ENCODE measurements at places on chromosomes 5 and 9.

DNA sequence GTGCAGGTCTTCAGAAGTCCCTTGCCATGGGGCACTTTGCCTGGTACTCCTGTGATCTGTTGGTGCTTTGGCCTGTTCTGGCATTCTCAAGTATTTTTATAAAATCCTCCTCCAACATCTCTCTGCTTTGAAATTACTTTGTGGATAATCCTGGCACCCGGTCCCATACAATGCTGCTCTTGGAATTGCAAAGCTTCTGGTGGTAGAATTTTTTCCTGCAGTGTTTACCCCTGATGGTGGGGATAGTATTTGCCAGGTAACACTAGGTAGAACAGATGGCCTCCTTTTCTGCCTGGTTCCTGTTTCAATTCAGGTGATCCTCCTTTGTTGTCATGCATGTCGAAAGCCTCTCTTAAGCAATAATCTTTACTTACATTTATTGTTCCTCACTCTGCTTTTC is 109.8 kb upstream of the ATP10B start:
- no peak for DNase-seq

GRCh38 chr9:35406183-35406959 is 83.5 kb upstream of the RUSC2 start:
- no peak for DNase-seq

GRCh38 chr5:50595199-50595598 is 71.2 kb upstream of the PARP8 start:
- DNase-seq: no peak

DNA sequence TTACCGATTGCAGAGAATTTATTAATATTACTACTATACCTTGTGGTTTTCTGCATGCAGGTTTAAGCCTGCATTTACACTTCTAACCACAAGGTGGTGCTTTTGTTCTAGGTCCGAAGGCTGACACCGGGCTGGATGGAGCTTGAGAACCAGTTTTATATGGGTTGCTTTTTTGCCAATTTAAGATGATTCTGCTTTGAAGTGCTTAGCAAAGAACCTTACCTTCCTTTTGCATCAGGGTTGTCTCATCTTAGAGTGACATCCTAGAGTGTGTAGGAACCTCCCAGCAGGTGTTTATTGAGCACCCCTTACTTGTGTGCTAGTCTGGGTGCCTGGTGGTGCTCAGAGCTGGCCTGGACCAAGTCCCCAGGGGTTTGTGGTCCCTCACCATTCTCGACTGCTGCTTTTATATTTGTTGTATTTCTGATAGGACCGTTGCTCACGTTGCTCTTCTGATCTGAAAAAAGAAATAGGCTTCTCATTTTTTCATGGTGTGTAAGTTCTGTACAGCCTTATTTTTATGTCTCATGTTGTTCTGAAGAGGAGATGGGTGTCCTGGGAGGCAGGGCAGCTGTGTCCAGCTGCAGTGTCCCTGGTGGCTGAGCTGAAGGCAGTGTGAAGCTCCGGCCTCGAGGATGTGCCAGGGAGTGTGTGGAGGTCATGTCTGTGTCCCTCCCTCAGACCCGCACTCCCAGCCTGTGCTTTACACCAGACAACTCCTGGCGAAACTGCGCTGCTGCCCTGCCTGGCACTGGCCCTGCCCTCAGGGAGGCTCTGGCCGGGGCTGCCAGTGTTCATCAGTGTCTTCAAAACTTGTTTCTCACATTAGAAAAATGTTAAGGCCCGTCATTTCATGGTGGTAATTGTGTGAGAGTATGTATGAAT is 54.3 kb downstream of the EHMT1 start:
- DNase-seq: peak; percentile 54

DNA sequence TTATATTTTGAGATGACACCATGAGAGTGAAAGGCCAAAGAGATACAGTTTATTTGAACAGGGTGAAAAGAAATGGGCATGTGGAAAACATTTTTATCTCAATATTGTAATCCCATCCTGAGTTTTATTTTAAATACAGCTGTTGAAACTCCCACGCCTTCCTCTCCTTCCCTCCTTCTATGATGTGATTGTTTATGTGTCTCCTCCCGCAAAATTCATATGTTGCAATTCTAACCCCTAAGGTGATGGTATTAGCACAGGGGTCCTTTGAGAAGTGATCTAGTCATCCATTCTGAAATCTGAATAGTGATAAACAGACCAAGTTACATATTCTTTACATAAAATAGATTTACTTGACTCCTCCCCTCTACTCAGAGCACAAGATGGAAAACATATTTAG is 1275.4 kb upstream of the C9orf72 start:
- no peak for DNase-seq

GRCh38 chr9:97975376-97975775 is 7.8 kb upstream of the ANP32B start:
- DNase-seq: no peak

DNA sequence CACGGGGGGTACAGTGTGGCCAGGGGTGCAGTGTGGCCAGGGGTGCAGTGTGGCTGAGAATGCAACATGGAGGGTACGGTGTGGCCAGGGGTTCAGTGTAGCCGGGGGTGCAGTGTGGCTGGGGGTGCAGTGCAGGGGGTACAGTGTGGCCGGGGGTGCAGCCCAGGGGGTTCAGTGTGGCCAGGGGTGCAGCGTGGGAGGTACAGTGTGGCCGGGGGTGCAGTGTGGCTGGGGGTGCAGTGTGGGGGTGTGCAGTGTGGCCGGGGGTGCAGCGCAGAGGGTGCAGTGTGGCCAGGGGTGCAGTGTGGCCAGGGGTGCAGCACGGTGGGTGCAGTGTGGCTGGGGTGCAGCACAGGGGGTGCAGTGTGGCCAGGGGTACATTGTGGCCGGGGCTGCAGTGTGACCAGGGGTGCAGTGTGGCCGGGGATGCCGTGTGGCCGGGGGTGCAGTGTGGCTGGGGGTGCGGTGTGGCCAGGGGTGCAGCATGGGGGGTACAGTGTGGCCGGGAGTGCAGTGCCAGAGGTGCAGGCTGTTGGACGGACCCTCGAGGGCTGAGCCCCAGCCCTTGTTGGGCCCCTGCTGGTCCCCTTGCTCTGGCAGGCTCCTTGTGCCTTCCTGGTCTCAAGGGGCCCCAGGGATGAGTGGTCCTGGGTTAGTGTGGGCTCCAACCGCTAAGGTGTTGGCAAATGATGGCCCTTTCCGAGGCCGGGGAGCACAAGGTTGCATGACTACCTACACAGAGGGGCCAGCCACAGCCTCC is 17.9 kb downstream of the TPPP start:
- DNase-seq: no peak

DNA sequence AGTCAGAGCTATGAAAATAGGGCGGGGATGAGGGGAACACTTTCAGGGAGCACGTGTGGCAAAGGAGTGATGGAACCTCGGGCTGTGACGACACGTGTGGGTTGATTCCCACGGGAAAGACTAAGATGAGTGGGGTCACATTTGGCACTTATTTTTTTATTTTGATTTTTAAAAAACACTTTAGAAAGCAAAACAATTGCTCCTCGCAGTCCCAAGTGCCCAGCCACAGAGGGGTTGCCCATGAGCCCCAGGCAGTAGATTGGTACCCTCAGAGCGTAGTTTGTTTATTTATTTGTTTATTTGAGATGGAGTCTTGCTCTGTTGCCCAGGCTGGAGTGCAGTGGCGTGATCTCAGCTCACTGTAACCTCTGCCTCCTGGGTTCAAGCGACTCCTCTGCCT is 69.7 kb downstream of the WNK2 start:
- DNase-seq: no peak

DNA sequence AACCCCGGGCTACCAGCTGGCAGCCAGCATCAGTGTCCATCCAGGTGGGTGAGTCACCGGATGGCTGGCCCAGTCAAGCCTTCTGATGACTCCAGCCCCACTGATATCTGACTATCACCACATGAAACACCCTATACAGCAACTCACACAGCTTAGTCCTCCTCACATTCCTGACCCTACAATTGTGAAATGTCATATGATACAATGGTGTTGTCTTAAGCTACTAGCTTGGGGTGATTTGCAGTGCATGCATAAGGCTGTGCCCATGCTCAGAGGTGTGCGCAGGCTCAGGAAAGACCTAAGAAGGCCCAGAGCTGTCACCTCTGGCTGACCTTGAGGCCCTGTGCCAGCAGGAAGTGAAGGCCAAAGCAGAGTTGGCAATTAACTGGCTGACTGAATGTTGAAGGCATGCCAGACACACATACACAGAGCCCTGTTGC is 21.5 kb upstream of the SEMA4D start:
- no peak for DNase-seq

DNA sequence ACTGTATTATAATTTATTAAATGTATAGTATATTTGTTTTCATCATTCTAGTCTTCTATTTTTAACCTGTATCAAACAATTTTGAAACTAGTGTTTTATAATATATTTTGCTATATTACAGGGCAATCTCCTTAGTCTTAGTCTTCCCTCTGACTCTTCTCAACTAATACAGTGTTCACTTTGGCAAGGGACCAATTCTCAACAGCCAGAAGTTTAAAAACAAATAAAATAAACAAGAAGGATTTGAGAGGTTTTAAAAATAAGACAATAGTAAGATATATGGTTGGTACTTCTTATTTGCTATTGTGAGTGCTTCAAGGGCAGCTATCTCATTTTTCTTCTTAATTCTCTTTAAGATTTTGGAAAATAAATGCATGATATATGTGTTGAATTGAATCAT is 167.2 kb downstream of the RAB3C start:
- DNase-seq: no peak

DNA sequence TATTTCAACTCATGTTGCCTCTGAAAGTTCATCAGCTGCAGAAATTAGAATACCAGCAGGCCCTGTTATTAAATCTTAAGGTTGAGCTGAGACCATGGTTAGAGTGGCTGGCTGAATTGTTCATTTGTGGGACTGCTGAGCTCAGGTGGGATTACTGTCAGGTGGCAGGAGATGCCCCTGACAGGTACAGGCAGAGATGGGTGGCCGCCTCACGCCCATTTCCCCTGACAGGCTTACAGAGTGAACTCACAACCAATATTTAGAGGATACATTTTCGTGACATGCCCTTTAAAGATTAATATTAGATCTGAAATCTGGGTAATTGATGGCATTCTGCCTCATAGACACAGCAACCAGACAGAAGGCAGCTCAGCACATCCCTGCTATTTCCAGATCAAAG is 136.0 kb downstream of the MVB12B start:
- DNase-seq: no peak

- DNase-seq: no peak
These were observed 607 bp downstream of the BARX1 start for GRCh38 chr9:93954434-93955061.

- peak; percentile 57 for DNase-seq
These were observed 33.4 kb downstream of the SYK start for GRCh38 chr9:90834828-90835595.

- DNase-seq: no peak
These were observed 9.9 kb upstream of the NINJ1 start for GRCh38 chr9:93143830-93144530.

DNA sequence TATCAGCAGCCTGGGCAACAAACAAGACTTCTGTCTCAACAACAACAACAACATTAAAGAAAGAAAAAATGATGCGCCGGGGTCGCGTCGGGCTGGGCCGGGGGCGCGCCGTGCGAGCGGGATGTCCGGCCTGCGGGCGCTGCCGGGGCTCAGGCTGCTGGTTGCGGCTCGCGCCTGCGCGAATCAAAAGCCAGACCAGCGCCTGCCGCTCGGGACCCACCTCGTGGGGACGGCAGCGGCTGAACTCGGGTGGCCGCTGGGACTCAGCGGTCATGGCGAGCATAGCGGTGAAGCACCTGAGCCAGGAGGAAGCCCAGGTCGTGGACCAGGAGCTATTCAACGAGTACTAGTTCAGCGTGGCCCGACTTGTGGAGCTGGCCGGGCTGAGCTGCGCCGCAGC is 11.9 kb upstream of the NHP2 start:
- no peak for DNase-seq

DNA sequence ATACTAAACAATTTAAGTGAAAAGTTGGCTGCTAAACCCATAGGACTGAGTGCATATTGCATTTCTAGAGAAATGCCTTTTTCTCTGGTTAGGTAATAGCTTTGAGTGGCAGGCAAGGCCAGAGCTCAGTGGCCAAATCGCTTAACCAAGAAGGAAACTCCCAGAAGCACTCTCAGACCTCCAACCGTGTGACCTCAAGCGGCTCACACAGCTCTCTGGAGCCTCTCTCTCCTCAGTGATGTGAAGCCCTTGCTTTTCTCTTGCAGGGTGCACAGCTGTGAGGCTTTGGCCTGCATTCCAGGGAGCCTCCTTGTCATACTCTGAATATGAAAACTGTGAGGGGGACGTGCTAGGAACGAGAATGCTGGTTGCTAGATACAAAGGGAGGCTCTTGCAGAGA is 106.7 kb downstream of the INSYN2B start:
- no peak for DNase-seq

DNA sequence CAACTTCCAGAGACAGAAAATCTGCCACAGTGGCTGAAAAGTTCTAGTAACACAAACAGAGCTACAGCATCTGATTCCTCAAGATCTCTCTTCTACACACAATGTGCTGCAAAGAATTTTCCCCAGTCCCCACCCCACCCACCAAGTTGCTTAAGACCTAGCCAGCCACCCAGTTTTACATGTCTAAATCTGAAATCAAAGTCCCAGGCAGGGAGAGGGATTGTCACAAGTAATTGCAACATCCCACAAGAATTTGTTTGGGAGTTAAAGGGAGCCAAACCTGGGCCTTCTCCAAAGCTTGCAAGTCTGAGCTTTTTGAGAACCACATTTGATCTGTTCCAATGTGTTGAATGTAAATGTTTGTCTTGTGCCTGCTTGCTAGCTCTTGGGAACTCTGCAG is 15.5 kb downstream of the IGIP start:
- DNase-seq: no peak

- DNase-seq: no peak
These were observed 54.6 kb upstream of the STXBP1 start for GRCh38 chr9:127557466-127557869.

- no peak for DNase-seq
These were observed 162.1 kb downstream of the FSTL4 start for GRCh38 chr5:133450286-133450685.

GRCh38 chr5:102946414-102946813 is 173.5 kb downstream of the GIN1 start:
- DNase-seq: no peak

DNA sequence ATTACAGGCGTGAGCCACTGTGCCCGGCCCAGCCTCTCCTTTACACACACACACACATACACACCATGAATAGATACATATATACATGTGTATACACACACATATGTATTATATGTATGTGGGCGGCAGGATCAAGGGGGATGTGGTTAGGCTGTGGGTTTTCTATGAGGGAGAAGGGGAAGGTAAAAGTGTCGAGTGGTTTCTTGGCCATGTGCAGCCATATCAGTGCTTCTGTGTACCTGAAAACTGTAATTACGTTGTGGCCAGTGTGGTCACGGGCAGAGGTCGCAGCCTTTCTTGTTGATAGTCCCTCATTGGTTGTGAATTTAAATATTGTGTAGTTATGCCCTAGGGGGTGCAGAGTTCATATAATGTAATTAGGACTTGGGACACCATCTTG is 16.5 kb downstream of the CDK20 start:
- DNase-seq: no peak

DNA sequence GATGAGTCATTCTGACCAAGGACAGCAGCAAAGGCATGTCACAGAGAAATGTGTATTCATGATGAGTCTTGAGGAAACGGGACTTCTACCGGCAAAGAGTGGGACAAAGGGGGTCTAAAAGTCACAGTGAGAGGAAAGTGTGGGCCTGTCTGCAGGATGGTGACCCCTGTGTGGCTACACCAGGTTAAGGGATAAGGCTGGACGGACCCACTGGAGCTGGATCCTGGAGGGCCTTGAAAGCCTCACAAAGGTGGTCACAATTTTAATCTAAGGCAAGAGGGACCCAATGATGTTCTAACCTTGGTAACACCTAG is 176.5 kb downstream of the CDK5RAP2 start:
- no peak for DNase-seq

- DNase-seq: no peak
These were observed 9.9 kb downstream of the POLR3G start for GRCh38 chr5:90484540-90484939.
